ENCODE measurements at places on chromosomes 3 and 15.

DNA sequence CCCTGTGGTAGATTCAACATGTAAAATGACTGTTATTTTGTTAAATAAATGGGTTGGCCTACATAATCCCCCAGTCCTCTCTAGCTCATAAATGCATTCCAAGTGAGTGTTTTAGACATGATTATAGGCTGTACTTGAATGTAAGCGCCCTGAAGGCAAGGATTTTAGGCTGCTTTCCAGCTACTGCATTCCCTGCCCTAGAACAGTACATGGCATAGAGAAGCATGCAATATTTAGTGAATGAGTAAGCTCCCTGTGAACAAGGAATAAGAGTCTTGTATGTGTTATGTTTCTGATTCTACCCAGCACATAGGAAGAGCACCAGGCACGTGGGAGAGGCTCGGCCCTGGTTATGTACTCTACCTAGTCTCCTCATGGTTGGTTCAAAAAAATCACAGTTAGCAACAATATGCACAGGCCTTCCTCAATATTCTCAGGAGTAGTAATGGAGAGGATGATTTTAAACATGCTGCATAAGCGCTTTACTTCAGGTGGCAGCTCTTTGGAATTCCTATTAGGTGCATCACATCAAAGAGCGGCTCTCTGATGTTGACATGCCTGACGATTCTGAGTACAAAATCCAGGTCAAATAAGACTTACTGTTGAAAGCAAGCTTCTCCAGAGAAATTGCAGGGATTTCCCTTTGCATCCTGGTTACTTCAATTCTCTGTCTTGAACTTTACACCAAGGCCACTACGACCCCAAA lies 456.6 kb downstream of the MAGI1 start:
- no peak for DNase-seq

DNA sequence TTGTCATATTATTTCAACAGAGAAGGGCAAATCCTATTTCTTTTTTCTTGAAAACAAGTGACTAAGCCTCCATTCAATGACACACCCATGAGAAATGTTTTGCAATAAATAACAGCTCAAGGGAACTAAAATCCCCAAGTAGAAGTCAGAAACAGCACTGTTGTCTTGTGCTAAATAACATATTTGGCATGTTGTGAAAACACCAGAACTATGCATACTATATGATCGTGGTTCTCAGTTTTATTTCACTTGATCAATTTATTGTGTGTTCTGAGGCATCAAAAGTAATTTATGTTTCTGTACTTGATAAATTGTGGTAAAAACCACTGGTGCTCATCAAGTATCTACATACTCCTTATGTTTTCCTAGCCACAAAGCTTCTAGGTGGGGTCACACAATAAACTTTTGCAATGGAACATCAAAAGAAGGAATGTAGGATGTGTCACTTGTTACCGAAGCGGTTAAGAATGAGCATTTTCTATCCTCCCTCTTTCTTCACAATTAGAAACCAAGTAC lies 691.7 kb upstream of the CBLB start:
- DNase-seq, result peak; percentile 41

- peak; percentile 4 for DNase-seq
Measured at GRCh38 chr3:69273896-69274295, 112.0 kb downstream of the FRMD4B start.

DNA sequence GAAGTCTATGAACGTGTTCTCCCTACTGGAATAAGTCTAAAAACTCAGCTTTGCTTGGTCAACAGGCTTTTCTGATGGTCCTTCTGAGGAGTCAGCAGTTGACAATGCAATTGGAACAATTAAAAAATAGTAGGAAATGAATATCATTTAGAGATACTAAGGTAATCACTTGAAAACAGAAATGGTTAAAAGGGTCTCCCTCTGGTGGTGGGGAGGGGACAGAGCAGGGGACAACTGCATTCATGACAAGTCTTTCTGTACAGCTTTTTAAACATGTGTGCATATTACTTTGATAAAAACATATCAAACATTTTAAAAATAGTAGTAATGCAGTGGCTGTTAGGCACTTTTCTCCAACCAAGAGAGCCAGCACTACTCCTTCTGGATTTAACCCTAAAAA lies 119.9 kb upstream of the FHIT start:
- DNase-seq, result peak; percentile 42

DNA sequence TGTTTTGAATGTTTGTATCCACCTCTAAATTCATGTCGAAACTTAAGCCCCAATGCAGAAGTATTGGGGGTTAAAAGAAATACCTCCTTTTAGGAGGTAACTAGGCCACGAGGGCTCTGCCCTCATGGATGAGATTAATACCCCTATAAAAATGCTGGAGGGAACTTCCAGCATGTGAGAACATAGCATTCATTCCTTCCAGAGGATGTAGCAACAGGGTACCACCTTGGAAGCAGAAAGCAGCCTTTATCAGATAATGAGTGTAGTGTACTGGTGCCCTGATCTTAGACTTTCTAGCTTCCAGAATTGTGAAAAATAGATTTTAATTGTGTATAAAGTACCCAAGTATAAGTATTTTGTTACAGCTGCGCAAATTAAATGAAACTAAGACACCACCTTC lies 353.4 kb upstream of the MANF start:
- DNase-seq, result no peak

GRCh38 chr3:156307704-156308103 lies 187.3 kb downstream of the KCNAB1 start:
- peak; percentile 8 for DNase-seq

DNA sequence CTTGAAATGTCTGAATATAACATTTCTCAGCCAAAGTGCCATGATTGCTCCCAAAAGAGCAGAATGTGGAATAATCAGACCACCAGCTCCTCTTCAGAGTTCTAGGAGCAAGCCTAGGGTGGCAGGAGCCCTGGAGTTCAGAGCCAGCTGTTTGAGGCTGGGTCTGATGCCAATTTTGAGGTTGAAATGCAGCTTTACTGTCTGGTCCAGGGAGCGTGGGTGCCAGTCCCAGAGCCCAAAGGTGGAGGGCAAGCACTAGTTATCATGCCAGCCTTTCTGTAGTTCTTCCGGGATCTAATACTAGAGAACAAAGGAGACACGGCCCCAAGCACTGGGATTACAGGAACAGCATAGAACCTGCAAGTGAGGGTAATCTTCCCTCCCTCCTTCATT lies 69.3 kb downstream of the TNFAIP8L3 start:
- no peak for DNase-seq

- no peak for DNase-seq
Measured at GRCh38 chr15:35496585-35496984, 49.4 kb downstream of the DPH6 start.

DNA sequence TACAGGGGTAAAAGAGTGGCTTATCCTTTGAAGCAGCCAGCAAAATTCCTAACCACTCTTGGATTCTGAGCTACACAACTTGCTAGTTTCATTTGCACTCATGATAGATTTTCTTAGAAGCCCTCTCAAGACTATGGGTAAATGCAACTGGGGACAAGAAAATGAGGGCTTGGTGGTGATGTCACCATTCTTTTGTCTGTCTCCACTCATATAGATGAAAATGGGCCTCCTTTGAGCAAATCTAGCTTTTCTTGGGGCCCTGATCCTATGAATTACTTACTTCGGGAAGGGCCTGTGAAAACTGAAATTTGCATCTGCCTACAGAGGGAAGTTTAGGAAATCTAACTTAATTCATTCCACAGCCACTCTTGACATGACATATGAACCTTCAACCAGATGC lies 486.3 kb downstream of the MAGI1 start:
- no peak for DNase-seq

DNA sequence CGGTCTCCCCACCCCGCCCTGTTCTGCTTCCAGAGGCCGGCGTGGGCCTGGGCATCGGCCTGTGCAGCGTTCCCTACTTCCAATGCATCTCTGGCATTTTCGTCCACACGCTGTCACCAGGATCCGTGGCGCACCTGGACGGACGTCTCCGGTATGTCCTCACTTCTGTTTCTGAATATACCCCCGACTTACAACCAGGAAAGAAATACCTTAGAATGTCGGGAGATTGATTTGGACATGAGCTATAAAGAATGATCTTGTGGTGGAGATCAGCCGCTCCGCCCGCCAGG lies 41.4 kb downstream of the STARD5 start:
- DNase-seq, result no peak
